ENCODE measurements at places on chromosomes 4 and X. TPM values are rescaled to one million over a fixed set of nuclear protein-coding genes. Genes with fewer than 3 reads are reported as not detected.

GRCh38 chr4:147691820-147692219 lies 7.9 kb upstream of the PRMT9 start:
- DNase-seq, result no peak

GRCh38 chrX:20015945-20016615 lies 25.2 kb upstream of the BCLAF3 start:
- DNase-seq, result no peak

DNA sequence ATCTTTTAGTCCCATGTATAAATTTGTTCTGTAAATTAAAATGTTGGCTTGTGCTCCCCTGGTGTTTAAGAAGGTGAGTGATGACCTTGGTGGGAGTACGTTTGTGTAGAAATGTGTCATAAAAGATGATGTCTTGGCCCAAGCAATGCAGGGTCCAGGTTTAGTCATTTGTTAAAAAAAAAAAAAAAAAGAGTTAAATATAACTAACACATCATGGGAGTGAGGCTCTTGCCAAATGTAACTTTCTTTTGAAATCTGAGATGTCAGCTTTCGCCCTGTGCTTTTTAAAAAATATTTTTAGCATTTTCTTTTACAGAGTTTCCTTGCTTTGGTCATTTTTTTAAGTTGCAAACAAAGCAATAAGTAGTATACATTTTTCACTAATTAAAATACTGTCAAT lies 135.6 kb downstream of the FBXO8 start:
- no peak for DNase-seq

DNA sequence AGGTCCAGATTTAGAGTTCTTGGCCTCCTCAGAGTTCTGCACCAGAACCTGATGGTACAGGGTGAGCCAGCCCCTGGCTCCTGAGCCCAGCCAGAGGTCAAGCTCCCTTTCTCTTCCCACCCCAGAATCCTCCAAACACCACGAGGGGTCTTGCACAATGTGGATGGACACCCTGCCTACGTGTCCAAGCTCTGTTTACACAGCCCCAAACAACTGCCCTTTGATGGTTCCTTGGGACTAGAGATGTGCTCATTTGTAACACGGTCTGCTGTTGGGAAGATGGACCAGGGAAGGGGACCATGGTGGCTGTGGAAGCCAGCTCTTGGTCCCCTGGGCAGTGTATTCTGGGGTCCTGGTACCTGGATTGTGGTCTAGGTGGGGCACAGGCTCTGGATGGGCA lies 40.0 kb upstream of the RPS6KA3 start:
- no peak for DNase-seq

GRCh38 chrX:19789376-19789775 lies 98.0 kb downstream of the SH3KBP1 start:
- DNase-seq, result no peak

DNA sequence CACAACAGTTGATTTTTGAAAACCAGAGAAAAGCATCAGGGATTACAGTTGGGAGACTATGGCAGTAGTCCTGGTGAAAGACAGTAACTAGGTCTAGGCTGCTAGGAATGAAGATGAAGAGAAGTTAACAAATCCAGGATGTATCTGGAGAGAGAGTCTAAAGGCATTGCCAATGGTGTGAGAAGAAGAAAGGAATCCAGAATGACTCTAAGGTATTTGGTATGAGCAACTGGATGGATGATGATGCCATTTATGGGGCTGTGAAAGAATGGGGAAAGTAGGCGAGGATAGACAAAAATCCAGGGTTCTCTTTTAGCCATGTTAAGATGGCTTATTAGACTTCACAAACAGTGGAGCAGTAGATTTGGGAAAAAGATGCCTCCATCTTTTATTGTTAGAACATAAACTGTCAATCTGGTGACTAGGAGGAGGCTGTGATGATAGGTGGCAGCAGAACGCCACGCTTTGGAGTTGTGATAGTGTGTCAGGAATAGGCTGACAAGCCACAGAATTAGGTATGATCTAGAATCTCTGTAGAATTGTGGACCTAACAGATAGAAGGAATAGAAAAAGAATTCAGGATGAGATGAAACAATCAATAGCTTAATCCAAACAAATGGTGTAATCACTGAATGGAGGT lies 27.3 kb upstream of the JADE1 start:
- peak; percentile 43 for DNase-seq

DNA sequence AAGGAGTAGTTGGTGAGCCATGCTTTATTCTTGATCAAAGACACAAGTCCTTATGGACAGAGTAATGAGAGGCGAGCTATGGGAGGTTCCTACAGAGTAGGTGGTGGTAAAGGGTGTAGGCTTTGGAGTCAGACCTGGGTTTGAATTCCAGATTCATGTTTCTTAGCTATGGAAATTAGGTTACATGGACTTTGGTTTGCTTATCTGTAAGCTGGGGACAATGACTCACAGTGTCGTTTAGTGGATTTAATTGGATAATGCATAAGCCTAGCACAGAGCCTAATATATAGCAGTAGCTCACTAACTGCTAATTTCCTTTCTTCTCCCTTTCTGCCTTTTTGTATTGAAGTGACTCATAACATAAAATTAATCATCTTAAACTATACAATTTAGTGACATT lies 5.0 kb upstream of the TRPC5 start:
- no peak for DNase-seq

GRCh38 chr4:132691026-132691425 lies 458.1 kb upstream of the PCDH10 start:
- no peak for DNase-seq

GRCh38 chr4:107018344-107018735 lies 17.8 kb downstream of the DKK2 start:
- no peak for DNase-seq

GRCh38 chrX:12159799-12160198 lies 21.5 kb downstream of the FRMPD4 start:
- no peak for DNase-seq

DNA sequence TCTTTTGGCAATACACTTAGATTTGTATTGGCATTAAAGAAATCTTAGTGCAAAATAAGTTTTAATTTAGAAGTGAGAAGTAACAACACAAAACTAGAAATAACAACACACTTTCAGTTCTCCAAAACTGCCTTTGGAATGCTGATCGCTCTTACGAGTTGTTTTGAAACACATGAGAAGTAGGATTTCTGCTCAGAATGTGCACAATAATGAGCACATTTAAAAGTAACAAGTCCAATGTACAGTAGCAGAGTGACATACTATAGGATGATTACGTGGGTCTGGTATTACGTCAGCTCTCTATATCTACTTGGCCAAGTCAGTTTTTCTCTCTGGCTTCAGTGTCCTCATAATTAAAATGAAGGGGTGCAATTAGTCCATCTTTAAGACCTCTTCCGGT lies 164.8 kb downstream of the CHM start:
- DNase-seq, result no peak

- no peak for DNase-seq
Observed at GRCh38 chrX:71081330-71082123, 13.4 kb upstream of the SNX12 start.

GRCh38 chr4:173448608-173449379 lies 49.9 kb upstream of the SCRG1 start:
- no peak for DNase-seq

DNA sequence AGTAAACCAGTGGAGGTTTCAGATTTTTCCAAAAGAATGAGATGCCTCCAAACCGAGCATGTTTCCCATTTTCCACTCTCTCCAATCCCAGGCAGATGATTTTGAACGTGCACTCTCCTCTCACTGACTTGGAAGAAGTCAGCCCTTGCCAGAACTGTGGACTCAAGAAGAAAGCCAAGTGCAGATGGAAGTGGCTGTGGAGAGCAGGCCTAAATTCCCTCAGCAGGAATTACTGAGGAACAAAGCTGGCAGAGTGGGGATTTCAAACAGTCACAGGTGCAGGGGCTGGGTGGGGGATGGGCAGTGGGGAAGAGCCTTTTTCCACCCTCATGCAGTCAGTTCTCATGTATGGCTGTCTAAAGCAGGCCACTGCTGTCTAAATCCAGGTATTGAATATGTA lies 83.5 kb upstream of the PLAC1 start:
- DNase-seq, result no peak

- DNase-seq, result peak; percentile 4
Observed at GRCh38 chr4:165398570-165398969, 19.8 kb downstream of the CPE start.

DNA sequence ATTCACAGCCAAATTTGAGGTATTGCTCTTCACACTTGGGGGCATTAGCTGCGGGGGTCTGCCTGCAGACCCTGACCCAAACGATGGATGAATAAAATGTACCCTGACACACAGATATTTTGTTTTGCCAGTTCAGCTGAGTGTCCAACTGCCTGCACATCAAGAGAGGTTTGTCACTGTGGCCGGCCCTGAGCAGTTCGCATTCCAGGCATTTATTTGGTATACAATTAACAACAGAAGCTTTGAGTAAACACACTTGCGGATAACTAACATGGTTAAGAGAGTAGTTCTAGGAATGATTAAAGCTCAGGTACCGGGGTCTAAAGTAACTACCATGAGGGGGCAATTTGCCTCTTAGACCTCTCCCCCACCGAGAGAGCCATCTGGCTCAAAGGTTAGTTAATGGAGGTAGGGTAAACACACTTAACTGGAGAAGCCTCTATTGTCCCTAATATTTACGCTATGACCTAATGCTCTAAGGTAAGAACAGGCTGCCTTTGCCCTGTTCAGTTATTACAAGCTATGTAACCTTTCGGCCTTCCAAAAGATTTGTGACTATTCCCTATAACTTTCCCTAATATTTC lies 162.0 kb downstream of the SNCA start:
- DNase-seq, result no peak

DNA sequence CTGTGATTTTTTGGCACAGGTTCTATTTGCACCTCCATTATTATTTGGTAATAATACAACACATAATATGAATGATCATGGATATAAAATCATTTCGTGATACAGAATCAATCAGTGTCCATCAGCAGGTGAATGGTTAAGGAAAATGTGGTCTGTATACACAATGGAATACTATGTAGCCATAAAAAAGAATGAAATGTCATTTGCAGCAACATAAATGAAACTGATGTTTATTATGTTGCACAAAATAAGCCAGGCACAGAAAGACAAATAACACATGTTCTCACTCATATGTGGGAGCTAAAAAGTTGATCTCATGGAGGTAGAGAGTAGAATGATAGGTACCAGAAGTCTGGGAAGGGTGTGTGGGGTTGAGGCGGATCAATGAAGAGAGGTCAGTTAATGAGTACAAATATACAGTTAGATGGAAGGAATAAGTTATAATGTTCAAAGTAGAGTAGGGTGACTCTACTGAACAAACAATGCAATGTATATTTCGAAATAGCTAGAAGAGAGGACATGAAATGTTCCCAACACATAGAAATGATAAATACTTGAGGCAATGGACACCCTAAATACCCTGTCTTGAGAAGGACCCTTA lies 1.1 kb upstream of the SMARCA1 start:
- DNase-seq, result no peak

GRCh38 chr4:89765966-89766365 lies 71.0 kb downstream of the SNCA start:
- no peak for DNase-seq

DNA sequence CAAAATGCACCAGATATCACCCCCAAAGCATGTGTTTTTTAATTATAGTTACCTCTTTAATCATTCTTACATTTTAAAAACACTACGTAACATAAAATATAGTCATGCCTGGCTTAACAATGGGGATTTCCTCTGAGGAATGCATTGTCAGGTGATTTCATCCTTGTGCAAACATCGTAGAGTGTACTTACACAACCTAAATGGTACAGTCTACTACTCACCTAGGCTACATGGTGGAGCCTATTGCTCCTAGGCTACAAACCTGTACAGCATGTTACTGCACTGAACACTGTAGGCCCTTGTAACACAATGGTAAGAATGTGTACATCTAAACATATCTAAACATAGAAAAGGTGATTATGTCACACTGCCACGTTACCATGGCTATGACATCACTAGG lies 208.6 kb downstream of the SPOCK3 start:
- DNase-seq, result no peak

GRCh38 chrX:72122621-72123337 lies 8.9 kb downstream of the RTL5 start:
- DNase-seq, result no peak

GRCh38 chrX:57422289-57422688 lies 135.8 kb downstream of the FAAH2 start:
- no peak for DNase-seq

- DNase-seq, result no peak
Observed at GRCh38 chr4:123877551-123877950, 481.0 kb downstream of the SPRY1 start.

DNA sequence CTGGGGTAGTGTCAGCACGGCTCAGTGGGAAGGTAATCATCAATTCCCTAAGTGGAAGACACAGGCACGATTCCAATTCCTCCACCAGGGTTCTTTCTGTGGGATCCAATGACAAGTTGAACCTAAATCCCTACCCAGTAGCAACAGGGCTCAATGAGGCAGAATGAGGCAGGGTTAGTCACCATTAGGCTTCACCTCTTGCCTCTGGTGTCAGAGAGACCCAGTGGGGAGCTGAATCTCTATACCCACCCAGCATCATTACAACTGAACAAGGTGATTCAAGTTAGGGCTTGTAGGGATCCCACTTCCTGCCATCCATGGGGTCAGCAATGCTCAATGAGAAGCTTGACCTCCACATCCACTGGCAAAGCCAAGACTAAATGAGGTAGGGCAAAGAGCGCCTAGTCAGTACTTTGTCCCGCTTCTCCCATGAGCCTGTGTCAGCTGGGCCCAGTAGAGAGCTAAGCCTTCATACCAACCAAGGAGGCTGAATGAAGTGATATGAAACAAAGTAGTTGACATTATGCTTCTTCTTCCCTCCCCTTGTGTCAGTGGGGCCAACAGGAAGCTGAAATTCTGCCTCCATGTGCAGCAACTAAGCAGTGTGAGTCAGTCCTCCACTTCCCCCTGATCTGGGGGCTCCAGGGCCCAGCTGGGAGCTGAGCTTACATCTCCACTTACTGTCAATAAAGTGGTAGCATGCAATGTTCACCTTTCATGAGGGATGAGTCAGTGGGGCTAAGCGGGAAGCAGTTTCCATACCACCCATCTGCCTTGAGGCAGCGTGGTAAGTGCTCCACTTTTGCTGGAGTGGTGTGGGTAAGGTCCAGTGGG lies 36.4 kb upstream of the RBM41 start:
- no peak for DNase-seq

- DNase-seq, result no peak
Observed at GRCh38 chrX:74606342-74606741, 8.1 kb downstream of the RLIM start.

The DUX4 gene
- not detected for total RNA-seq

The XAGE1A gene
- total RNA-seq, result not detected

The SYTL4 gene
- total RNA-seq, result not detected

The PRPS2 gene
- total RNA-seq, result 70.7 TPM

The USP17L18 gene
- not detected for total RNA-seq

The LIAS gene
- 28.4 TPM for total RNA-seq
